ENCODE measurements at places on chromosomes 13 and 19.
A peak's percentile ranks its signal among the peaks of the same experiment; 100 is the strongest.

DNA sequence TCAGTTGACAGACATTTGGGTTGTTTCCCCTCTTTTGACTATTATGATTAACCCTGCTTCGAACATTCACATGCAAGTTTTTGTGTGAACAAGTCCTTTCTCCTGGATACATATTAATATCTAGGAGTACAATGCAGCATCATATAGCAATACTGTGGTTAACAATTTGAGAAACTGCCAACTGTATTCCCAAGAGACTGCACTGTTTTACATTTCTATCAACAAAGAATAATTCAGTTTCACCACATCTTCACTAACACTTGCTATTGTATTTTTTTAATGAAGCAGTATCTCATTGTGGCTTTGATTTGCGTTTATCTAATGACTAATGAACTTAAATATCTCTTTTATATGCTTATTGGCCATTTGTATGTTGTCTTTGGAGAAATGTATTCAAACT is 184.6 kb upstream of the NBEA start:
- DNase-seq, result no peak

GRCh38 chr13:29439601-29440388 is 155.7 kb downstream of the SLC7A1 start:
- DNase-seq, result no peak

- DNase-seq, result no peak
These were observed 6.9 kb downstream of the COMP start for GRCh38 chr19:18783958-18784785.

DNA sequence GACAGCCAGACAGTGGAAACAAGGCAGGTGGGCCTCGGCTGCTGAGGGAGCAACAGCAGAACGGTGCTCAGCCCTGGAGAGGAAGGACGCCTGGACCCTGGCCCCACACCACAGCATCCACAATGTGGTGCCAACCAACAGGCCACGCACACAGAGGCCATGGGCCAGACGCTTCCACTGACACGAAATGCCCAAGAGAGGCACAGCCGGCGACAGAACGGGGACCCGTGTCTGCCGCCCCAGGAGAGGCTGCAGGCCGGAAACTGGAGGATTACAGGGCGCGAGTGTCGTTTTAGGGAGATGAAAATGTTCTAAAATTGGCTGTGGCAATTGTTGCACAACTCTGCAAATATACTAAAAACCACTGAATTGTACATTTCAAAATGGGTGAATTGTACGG is 69.7 kb downstream of the RASA3 start:
- no peak for DNase-seq

GRCh38 chr13:103033999-103034398 is 32.2 kb downstream of the SLC10A2 start:
- no peak for DNase-seq

- no peak for DNase-seq
These were observed 42.1 kb downstream of the RHPN2 start for GRCh38 chr19:33022472-33023116.

DNA sequence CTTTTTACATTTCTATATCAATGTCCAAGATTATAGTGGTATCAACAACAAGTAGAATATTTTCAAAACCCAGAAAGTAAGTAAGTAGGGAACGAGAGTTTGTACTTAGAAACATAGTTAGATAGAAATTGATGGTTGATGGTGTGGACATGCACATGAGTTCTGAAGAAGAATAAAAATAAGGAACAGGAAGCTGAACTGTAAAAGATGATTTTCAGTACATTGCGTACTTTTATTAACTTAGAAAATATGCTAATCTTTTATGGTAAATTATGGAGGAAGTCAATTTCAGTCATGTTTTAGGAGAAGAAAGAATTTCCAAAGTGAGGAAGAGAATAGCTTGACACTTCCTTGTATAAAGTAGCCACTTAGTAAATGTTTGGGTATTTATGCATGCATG is 12.3 kb upstream of the GPR18 start:
- DNase-seq, result no peak

- DNase-seq, result no peak
These were observed 331.2 kb downstream of the SPRY2 start for GRCh38 chr13:80009760-80010159.

DNA sequence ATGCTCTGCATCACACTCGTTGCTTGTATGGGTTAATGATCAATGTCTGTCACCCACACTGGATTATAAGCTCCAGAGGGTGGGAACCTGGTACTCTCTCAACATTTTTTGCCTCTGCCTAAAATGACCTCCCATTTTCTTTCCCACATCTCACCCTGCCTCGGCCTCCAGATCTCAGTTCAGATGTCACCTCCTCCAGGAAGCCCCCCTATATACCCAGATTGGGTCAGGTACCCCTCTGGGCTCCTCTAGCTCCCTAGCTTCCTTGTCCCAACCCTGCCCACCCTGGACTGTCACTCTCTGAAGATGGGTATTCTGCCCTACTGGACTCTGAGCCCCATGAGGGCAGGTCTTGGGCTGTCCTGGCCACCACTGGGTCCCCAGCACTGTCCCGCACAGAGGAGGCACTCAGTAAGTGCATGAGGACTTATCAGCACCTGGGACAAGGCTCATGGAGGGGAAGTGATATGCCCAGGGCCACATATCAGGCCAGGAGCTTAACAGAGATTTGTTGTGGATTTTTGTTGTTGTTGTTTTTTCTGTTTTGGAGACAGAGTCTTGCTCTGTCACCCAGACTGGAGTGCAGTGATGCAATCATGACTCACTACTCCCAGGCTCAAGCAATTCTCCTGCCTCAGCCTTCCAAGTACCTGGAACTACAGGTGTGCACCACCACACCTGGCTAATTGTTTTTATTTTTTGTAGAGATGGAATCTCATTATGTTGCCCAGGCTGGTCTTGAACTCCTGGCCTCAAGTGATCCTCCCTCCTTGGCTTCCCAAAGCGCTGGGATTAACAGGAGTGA is 23.8 kb downstream of the PRKD2 start:
- DNase-seq, result no peak

DNA sequence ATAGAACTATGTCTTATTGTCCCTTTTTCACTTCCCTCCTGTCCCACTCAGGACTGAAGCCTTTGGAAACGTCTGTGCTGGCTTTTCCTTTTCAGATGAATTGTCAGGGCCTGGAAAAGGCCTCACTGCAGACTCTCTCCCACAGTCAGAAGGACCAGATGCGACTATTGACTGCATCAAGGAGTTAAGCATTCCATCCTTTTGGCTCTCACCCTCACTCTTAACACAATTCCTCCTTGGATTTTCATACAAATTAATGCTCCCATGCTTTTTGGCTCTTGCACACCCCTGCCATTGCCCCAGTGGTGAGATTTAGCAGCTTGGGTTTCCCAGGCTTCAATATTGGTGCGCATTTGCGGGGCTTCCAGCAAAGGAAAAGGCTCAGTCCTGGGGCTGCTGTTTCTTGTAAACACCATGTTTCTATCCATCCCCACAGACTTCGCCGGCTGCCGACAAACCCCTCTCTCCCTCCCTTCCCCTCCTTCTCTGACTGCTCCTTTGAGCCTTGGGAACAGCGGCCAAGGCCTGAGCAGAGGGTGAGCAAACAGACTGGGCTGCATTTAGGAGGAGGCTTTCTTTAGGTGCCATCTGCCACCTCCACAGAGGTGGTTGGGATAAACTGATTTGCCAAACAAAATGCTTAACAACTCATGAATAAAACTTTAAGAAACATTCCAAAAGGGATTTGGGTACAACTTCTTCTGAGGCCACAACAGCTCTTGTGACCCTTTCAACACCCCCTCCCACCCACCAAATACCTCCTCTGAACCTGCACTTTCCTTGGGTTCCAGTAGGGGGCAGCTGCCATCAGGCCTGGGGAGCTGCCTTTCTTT is 48.6 kb upstream of the PCDH8 start:
- DNase-seq, result no peak

DNA sequence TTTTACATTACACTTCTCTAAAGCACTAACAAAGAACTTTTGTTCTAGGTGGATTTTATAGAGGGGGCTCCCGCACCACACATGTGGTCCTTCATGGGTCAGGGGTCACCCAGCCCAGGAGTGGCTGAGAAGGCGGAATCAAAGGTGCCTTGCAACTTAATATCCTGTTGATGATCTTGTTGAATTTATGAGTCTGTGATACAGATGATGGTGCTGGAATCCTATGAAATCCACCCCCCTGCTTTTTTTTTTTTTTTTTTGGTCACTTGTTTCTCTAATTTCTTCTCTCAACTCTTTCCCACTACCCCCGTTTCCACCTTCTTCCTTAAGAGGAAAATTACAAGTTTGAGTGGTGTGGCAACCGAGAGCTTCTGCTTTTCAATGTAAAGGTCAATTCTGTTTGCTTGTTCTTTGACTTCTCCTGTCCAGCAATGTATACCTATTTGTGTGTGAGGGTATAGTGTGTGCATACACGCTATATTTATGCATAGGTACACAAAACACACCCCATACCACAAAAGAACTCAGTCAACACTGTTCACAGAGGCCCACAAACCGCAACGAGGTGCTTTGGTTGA is 4.2 kb upstream of the ZIC2 start:
- no peak for DNase-seq

- no peak for DNase-seq
These were observed 39.3 kb downstream of the BRD4 start for GRCh38 chr19:15292847-15293582.

GRCh38 chr19:45087531-45087930 is 5.4 kb upstream of the PPP1R37 start:
- DNase-seq, result no peak

DNA sequence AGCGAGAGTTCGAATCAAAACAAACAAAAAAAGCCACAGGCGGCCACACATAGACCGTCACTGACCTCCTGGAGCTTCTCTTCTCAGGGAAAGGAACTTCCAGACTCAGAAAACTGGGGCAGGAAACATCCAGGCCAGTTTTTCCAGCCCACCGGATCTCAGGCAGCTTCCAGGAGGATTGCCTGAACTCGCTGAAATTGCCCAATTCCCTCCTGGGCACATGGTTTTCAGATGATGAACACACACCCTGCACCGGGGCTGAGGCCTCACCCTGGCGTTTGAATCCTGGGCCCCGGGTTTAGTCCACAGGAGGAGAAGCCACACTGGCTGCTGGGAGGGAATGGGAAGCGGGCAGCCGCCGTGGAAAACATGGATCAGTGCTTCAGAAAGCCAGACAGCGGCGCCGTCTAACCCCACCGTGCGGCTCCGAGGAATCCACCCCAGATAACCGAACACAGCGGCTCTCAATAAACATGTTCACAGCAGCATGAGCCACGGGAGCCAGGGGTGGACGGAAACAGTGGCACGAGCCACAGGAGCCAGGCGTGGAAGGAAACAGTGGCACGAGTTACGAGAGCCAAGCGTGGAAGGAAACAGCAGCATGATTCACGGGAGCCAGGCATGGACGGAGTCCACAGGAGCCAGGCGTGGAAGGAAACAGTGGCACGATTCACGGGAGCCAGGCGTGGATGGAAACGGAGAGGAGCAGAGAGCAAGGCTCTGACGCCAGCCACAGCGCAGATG is 18.2 kb upstream of the PTBP1 start:
- DNase-seq, result peak; percentile 82
